Stimulated activated CD8-positive, alpha-beta memory T cell treated with anti-CD3 and anti-CD28 coated beads, Interleukin-7, amount 100 ng/mL, for 48 hours (primary cell): ENCODE measurements at places on chromosomes 11 and 22.

DNA sequence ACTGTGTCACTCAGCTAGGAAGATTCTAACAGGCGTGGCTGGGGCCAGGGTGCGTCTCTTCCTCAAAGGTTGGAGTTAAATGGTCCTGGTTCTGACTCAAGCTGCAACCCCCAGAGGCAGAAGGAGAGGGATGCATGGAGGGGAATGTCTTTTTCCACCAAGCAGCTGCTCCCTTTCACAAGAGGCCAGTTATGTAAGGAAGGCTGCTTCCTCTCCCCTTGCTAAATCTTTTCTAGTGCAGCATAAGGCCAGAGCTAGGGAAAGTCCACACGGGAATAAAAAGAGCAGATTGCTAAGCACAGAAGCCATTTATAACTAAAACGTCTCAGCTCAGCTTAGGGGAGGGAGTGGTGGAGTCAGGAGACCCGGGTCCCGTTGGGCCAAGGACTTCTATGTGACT lies 10.0 kb downstream of the PVALB start:
- no peak for DNase-seq

DNA sequence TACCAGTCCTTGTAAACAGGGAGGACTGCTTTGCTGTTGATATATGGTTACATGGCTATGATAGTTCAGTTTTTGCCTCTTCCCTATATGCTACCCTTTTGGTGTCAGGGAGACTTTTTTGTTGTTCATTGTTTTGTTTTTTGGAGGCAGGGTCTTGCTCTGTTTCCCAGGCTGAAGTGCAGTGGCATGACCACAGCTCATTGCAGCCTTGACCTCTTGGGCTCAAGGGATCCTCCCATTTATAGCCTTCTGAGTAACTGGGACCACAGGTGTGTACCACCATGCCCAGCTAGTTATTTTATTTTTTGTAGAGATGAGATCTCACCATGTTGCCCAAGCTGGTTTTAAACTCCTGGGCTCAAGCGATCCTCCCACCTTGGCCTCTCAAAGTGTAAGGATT lies 38.6 kb upstream of the SPTBN2 start:
- DNase-seq = no peak

DNA sequence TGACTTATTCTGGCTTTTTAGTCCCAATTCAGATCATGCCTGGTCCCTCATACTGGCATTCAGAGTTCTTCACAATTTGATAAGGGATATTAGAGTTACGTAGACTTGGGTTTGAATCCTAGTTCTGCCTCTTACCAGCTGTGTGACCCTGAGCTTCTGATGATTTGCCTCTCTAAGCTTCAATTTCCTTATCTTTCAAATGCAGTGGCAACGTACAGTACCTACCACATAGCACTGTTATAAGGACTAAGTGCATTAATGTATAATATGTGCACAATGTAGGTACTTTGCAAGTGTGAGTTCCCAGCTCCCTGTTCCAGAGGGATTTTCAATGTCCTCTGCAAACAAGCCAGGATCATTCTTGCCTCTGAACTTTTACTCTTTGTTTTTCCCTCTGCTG lies 7.3 kb downstream of the RHOG start:
- DNase-seq = no peak

- DNase-seq = no peak
Measured at GRCh38 chr22:24585461-24585860, 7.4 kb downstream of the LRRC75B start.

GRCh38 chr11:58650496-58650895 lies 28.0 kb downstream of the CNTF start:
- no peak for DNase-seq

- no peak for DNase-seq
Measured at GRCh38 chr11:33582636-33583325, 117.8 kb downstream of the C11orf91 start.

- no peak for DNase-seq
Measured at GRCh38 chr11:122123263-122123929, 7.4 kb upstream of the BLID start.

DNA sequence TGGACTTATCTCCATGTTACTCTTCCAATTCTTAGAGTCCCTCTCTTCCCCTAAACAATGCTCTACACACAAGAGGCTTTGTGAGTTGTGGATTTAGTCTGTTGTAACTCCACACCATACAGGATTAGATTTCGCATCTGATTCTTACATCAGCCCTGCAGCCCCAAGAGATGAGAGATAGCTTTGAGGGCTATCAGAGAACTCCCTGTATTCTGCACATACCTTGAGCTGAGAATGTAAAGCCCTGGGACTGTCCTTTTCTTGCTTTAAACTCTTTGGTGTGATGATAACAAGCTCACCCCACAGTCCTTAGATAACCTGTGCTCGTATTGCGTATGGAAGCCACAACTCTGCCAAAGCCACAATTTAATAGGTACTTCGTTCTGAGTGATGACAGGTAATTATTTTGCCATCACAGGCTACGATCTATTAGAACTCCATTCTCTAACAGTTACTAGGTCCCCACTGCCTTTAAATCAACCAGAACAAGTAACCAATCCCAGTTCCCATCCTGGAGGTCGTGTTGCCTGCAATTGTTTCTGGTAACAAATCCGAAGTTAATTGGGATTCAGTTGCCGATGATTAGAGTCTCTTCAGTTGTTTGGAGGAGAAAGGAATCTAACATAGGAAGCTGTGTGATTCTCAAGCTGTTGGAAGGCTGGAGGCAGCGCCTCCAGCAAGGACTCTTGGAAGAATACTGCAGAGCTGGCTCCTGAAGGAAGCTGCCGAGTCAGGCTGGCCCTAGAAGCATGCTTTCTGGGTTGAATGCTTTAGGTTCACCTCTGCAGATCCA lies 1.3 kb upstream of the PARVG start:
- DNase-seq = no peak

DNA sequence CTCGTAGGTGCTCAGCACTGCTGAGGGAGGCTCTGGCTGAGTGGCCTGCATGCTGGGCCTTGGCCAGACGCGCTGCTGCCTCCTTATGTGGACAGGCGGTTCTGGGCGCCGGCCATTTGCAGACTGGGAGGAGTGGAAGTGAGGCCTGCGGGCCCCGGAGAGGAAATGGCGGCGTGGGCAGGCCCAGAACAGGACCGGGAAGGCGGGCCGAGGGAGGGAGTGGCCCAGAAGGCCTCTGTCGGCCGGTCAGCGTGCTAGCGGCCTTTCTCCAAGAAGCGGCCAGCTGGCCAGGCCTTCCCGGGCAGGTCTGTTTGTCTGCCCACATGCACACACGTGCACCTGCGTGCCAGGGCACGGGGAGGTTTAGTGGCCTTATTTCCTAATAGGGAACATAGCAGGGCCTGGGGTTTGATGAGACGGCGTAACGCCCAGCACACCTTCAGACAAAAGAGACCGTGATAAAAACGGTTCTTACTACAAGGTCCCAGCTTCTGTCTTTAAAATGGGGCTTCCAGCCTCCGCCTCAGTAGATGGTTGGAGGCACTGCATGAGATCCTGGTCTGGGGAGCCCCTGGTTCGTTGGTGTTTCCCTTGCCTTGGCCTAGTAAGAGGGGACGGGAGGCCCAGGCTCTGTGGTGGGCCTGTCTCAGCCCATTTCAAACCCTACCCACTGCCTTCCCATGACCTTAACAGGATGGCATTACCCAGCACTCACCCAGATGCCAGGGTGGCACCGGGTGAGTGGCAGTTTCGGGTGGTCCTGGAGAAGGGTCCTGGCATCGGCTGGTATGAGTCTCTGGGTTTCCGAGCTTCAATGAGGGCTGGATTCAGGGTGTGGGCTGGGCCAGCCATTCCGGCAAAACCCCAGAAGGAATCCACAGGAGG lies 65.1 kb upstream of the PPARA start:
- DNase-seq = no peak
